ENCODE measurements at places on chromosomes 2 and 18.

DNA sequence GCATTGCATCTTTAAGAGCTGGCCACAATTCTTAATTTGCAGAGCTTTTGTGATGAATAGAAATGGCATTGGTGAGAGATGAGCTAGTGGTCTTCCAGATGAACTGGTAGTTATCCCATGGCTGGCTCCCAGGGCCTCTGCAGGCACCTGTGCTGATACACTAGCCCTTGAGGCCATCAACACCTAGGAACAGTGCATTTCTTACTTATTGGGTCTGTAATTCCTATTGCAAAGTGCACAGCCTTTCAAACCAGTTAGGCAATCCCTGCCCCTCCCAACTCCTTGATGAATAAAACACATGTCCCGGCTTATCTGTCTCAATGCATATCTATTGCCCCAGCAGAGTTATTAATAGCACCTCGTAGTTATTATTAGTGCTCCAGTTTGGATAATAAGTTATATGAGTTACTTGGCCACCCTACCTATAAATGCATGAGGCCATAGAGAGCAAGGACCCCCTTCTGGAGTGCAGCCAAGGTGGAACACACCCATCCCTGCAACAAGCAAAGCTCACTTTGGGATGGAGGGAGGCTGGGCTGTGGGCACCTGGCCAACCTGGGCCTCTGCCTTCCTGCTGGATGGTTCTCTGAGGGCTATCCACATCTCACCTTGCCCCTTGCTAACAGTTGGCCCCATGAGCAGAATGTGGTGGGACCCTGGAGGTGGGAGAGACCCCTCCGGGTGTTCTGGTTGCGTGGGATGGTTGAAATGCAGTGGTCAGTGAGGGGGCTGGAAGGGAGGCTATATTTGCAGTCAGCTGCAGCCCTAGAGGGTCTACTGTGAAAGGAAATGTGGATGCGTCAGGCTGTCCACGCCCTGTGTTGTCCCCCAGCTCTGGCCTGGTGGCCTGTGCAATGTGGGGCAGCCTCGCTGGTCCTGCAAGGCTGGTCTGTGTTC is 455.9 kb upstream of the HS6ST1 start:
- no peak for DNase-seq

DNA sequence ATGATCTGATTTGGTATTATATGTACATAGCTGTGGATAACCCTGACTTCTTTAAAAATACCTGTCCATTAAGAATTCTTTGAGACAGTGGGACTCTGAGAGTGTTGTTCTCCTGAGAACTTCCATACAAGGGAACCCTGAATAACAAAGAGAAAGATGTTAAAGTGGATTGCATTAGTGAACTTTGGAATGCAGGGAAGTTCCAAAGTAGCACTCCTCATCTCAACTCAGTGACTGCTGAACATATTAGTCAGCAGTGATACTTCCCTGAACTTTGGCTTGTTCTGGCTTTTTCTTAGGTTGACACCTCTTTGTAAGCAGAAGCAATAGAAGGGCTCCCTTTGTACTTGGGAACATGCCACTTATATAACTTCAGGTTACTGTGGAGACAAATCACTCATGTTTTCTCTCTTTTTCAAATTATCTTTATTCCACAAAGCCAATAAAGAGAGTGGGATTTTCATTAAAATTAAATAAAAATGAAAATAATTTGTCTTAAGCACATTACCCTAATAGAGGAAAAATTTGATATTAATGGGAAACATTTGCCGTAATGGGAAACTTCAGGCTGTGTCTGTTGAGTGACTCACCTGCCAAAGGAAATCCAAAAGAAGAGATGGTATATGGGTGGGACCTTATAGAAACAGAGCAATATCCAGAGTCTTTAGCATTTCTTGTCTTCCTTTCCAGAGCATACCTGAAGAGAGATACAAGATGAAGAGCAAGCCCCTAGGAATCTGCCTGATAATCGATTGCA is 33.3 kb downstream of the CFLAR start:
- DNase-seq, result no peak

DNA sequence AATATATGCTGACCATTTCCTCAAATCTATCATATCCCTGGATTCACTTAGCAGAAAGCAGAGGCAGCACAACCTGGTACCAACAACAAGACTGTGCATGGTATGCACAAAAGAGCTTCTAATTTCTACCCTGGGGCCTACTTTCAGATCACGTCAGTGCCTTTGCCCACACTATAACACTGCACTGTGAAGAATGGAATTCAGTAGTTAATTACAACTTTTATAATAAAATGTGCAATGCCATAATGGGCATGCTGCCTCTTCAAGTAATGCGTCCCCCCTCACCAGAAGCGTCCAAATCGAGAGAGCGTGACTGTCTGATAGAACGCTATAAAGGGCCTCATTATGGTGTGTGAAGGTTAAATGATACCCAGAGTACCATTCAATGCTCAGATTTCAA is 328.1 kb upstream of the PKDCC start:
- no peak for DNase-seq

- DNase-seq, result no peak
These were observed 220.2 kb downstream of the SUCLG1 start for GRCh38 chr2:84238907-84239306.
